ENCODE measurements at places on chromosomes 1 and 21. TPM values are rescaled to one million over a fixed set of nuclear protein-coding genes. Genes with fewer than 3 reads are reported as not detected.

Gene TNFSF18
- total RNA-seq: not detected

Gene GUCA2A
- not detected for total RNA-seq

Gene ARTN
- 4.4 TPM for total RNA-seq

Gene CRP
- total RNA-seq: 0.92 TPM

Gene SF3B4
- 96.3 TPM for total RNA-seq

Gene ANKRD34A
- 0.66 TPM for total RNA-seq
